Activated T-helper 1 cell treated with anti-CD3 and anti-CD28 coated beads, Interleukin-2, amount 50 U/mL, for 16 hours (primary cell): ENCODE measurements at places on chromosomes 1 and 21.

GRCh38 chr1:201825245-201825644, 3.7 kb upstream of the IPO9 start:
- DNase-seq = no peak

GRCh38 chr1:237736372-237737029, 154.2 kb downstream of the ZP4 start:
- no peak for DNase-seq

- DNase-seq = no peak
These were observed 16.5 kb upstream of the VPS45 start for GRCh38 chr1:150051089-150051373.

DNA sequence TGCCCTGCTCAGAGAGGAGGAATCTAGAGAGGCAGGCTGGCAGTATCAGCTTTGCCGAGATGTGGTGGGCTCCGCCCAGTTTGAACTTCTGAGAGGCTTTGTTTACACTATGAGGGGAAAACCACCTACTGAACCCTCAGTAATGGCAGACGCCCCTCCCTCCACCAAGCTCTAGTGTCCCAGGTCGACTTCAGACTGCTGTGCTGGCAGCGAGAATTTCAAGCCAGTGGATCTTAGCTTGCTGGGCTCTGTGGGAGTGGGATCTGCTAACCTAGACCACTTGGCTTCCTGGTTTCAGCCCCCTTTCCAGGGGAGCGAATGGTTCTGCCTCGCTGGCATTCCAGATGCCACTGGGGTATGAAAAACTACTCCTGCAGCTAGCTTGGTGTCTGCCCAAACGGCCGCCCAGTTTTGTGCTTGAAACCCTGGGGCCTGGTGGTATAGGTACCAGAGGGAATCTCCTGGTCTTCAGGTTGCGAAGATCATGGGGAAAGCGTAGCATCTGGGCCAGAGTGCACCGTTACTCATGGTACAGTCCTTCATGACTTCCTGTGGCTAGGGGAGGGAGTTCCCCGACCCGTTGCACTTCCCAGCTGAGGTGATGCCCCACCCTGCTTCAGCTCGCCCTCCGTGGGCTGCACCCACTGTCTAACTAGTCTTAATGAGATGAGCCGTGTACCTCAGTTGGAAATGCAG, 43.6 kb downstream of the C21orf91 start:
- DNase-seq = peak; percentile 37

GRCh38 chr1:246988316-246988715, 19.5 kb downstream of the ZNF695 start:
- no peak for DNase-seq

- DNase-seq = no peak
These were observed 107.4 kb downstream of the LYST start for GRCh38 chr1:235759336-235759735.

DNA sequence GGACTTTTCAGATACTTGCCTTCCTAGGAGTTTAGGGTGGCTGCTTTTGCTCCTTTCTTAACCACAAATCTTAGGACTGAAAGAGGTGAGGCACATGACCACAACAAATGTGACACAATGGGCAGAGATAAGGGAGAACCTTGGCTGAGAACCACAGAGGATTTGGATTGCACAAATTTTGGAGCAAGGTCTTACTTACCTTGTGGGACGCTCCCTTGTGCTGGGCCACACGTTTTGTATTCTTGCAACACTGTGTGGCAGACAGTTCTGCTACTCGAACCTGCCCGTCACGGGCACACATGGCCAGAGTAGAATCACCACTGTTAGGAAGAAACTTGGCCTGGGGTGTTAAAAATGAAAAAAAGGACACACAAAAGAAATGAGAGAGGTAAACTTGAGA, 23.9 kb downstream of the DCAF8 start:
- no peak for DNase-seq

DNA sequence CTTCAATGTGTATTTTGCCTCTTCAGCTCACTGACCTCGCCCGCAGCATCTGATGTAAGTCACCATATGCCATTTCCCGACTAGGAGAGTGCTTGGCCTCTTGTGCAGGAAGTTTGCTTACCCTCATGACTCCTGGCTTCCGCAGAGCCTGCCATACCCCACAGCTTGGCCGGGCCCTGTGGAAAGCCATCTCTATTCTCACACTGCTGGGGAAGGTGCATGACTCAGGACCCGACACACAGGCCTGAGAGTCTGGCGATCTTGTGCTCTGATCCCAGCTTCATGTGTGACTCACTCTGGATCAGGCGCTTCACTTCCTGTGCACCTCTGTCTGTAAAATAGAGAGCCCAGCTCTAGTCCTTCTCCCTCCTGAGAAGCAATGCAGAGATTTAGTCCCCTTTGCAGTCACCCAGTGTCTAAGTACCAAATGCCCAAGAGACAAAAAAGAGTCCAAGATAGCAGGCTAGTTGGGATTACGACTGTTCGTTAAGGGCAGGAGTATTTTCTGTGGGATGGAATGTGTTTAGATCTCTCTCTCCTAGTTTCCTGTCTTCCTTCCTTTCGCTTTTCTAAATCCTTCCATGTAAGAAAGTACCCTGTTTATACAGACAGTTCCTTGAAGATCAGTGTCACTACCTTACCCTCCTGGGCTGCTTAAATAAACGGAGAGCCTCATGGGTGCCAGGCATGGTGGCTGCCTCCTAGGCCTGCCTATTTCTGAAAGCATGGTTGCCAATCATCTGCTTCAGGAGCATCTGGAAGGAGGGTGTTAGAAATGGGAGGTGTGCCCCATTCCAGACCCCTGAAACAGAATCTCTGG, 62.8 kb upstream of the KIF26B start:
- no peak for DNase-seq
